ENCODE measurements at places on chromosomes 5 and 9. TPM values are rescaled to one million over a fixed set of nuclear protein-coding genes. Genes with fewer than 3 reads are reported as not detected.

Gene PCDHGB4
- 22.8 TPM for total RNA-seq

Gene SHOC1
- total RNA-seq: not detected

Gene IGFBPL1
- total RNA-seq: not detected

Gene SELENOP
- 2.6 TPM for total RNA-seq

Gene PAPPA
- total RNA-seq: 62.5 TPM

Gene SLC27A6
- total RNA-seq: not detected

Gene TAS2R1
- not detected for total RNA-seq

Gene BSPRY
- total RNA-seq: not detected

Gene PHF19
- total RNA-seq: 23.4 TPM

Gene PTTG1
- 139 TPM for total RNA-seq

Gene EIF4EBP3
- 0.90 TPM for total RNA-seq

Gene IL13
- total RNA-seq: not detected

Gene FAM169A
- total RNA-seq: under 0.01 TPM

Gene PROB1
- total RNA-seq: 0.38 TPM

Gene KIF12
- under 0.01 TPM for total RNA-seq

Gene MCCC2
- 15.6 TPM for total RNA-seq

Gene CKMT2
- 12.8 TPM for total RNA-seq

Gene SH2D3C
- 0.08 TPM for total RNA-seq

Gene ANXA2R
- total RNA-seq: 1.4 TPM

Gene MRPS30
- 40.0 TPM for total RNA-seq

Gene ACOT12
- not detected for total RNA-seq

Gene ZNF618
- 8.9 TPM for total RNA-seq

Gene ZDHHC11B
- 0.12 TPM for total RNA-seq

Gene TRAF1
- total RNA-seq: 1.6 TPM

Gene ELAVL2
- under 0.01 TPM for total RNA-seq

Gene ARRDC1
- total RNA-seq: 15.6 TPM

Gene LRRTM2
- total RNA-seq: under 0.01 TPM

Gene C9orf153
- total RNA-seq: 0.08 TPM

Gene CCDC107
- 17.8 TPM for total RNA-seq

Gene DNAJA1
- 170 TPM for total RNA-seq

Gene MZB1
- not detected for total RNA-seq

Gene DDX4
- total RNA-seq: not detected

Gene PRLR
- 0.08 TPM for total RNA-seq
